ENCODE measurements at places on chromosomes 12 and 14.

DNA sequence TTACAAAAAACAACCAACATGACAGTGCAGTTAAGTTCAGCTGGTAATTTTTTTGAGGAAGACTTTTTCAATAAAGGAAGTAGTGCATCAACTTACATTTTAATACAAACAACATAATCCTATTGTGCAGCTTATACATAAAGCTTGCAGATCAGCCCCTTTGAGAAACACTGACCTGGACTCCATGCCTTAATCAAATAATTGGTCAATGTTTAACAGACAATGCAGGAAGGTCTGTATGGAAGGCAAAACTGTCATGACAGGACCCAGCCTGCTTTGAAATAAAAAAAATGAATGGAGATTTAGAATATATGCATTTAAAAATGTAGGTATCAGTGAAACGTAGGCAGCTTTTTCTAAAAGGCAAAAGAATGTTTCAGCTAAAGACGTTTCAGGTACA is 321.7 kb upstream of the RPL10L start:
- no peak for DNase-seq

DNA sequence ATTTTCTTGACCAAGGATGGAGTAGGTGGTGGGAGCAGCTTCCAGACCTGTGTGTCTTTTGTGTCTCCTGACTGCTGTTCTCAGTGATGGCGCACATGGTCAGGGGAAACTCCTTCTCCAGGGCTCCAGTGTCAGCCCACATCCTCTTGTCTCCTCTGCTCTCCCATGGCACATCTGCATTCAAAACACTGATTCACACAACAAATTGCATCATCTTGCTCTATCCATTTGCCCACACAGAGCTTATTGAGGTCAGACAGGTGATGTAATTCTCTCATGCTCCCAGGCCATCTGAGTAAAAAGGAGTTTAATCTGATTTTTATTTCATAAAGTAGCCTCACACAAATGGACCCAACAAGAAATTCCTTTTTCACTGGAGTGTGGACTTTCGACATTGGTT is 21.8 kb upstream of the TMEM132C start:
- no peak for DNase-seq

DNA sequence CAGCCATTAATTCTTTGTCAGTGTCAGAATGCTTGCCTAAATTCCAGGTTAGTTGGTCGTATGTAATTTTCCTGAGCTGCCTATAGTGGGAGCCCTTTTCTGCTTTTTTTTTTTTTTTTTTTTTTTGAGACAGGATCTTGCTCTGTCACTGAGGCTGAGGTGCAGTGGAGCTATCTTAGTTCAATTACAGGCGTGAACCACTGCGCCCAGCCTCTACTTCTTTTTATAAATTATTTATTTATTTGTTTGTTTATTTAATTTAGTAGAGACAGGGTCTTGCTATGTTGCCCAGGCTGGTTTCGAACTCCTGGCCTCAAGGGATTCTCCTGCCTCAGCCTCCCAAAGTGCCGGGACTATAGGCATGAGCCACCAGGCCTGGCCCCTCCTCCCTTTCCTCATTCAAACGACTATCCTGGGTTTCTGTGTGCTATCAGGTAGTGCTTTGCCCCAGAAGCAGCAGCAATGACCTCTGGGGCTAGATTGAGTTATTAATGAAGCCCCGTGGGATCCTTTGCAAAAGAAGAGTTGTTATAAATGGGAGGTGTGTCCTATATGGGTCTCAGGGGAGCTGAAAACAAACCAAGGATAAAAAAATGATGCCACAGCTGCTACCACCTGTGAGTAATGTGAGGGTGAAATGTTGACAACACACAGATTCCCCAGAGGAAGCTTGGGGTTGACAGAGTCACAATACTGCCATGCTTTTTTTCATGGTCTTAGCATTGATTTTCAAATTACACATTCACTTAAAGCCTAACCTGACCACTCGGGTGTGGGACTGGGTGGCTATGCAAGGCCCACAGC is 34.6 kb upstream of the NFKBIA start:
- DNase-seq = no peak

- DNase-seq = no peak
Measured at GRCh38 chr14:98633380-98633779, 638.6 kb downstream of the BCL11B start.

DNA sequence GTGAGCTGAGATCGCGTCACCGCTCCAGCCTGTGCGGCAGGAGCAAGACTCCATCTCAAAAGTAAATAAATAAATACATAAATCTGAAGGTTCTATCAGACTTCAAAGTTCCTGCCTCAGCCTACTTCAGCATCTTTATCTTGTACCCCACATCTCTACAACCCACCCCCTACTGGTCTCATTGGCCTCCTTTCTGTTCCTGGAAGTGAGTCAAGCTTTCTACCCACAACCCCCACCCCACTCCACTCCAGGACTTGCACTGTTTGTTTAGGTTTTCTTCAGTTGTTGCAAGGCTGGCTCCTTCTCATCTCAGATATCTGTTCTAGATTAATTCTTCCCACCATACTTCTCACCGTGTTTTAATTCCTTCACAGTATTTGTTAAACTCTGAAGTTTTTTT is 714 bp upstream of the PSMC6 start:
- DNase-seq = no peak

- no peak for DNase-seq
Measured at GRCh38 chr12:92876496-92876895, 52.6 kb downstream of the EEA1 start.

DNA sequence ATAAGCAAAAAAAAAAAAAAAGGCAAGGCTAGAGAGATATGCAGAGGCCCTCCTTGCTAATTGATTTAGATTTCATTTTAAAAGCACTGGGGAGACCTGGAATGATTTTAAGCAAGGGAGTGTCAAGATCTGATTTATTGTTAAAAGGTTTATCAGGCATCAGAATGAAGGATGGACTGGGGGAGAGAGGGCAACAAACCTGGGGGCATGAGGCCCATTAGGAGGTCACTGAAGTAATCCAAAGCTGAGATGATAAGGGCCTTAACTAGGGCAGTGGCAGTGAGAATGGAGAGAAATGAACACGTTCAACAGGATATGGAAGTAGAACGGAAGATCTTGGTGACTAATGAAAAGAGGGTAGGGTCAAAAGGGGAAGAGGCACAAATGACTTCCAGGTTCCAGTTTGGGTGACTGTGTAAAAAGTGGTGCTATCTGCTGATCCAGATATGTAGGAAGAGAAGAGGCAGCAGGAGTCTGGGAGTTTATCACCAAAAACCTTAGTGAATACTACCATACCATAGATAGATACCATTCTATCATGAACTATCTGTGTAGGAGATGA is 24.0 kb downstream of the KITLG start:
- DNase-seq = no peak

- no peak for DNase-seq
Measured at GRCh38 chr12:132427999-132428935, 61.7 kb upstream of the FBRSL1 start.

DNA sequence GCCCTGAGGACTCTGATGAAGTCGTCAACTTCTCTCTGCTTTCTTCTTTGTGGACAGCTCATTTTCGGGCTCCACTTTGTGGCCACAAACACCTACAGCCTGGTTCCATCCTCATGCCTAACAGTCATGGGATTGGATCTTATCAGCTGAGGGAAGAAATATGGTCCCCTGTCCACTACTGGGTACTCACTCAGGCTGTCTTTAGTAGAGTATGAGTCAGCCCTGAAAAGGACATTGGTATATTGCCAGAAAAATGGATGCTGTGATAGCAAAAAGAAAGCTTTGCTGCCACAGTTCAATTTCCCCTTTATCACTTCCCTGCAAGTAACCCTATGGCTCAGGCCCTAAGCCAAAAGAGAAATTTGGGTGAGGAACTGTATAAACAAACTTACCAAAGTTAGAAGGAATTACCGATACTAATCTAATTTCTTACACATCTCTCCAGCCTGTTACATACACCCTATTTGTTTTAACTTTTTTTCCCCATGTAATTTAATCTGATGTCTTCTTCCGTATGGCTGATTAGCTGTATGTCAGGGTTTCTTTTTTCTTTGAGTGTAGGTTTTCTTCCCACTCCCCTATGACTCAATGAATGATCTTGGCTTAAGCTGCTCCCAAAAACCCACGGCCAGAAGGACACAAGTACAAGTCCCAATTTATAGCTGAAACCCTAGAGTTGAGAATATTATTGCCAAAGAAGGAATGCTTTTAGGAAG is 29.1 kb downstream of the MTHFD1 start:
- DNase-seq = no peak

- DNase-seq = no peak
Measured at GRCh38 chr12:133130808-133131128, 341 bp downstream of the ZNF10 start.

GRCh38 chr12:84791444-84791843 is 121.2 kb downstream of the SLC6A15 start:
- no peak for DNase-seq

GRCh38 chr14:105913221-105913620 is 386.8 kb downstream of the TMEM121 start:
- no peak for DNase-seq

DNA sequence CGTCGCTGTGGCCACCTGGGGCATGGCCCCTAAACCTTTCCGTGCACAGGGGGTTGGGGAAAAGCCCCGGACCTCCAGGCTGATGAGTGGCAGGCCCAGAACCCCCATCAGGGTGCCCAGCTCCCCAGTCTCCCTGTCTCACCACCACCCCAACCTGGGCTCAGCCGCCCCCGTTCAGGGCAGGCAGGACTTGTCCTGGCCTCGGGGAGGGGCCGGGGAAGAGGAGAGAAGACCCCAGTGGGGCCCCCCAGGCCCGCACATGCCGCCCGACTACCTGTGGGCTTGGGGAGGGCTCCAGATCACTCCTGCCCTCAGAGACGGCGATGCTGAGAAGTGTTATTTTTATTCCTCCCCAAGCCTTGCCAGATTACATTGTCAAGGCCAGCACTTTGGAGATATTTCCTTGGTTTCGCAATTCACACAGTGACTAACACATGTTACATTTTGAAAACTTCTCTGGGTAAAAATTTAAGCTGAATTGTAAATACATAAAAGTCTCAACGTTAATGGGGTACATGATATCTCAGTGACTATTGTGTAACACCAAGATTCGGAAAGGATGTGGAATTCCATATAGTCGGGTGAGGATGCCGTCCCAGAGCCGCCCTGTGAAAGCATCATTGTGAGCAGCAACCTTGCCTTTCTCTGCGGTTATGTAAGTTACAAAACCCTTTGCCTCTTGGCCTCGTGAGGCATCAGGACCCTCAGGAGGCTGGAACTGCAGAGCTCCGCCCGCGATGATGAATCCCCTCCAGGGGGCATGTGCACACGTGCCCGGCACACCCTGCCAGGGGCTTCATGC is 85.6 kb upstream of the DIO3 start:
- DNase-seq = no peak

DNA sequence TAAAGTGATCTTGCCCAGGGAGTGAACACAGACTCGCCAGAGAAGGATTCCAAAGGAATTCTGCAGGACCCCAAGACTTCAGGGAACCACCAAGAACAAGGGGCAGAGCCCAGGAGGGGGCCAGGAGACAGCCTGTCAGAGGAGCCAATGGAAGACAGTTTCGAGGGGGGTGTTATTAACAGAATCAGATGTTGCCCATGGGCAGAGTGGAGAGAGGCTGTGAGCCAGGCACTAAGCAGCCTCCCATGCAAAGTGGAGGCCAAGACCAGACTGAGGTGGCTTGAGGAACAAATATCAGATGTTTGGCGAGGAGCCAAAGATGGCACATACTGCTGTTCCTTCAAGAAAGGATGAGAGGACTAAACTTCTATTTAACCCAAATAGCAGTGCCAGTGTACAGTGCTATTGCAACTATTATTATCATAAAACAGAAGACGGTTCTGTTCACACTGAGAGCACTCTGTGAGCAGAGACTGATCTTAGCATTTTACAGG is 12.6 kb downstream of the APPL2 start:
- no peak for DNase-seq

DNA sequence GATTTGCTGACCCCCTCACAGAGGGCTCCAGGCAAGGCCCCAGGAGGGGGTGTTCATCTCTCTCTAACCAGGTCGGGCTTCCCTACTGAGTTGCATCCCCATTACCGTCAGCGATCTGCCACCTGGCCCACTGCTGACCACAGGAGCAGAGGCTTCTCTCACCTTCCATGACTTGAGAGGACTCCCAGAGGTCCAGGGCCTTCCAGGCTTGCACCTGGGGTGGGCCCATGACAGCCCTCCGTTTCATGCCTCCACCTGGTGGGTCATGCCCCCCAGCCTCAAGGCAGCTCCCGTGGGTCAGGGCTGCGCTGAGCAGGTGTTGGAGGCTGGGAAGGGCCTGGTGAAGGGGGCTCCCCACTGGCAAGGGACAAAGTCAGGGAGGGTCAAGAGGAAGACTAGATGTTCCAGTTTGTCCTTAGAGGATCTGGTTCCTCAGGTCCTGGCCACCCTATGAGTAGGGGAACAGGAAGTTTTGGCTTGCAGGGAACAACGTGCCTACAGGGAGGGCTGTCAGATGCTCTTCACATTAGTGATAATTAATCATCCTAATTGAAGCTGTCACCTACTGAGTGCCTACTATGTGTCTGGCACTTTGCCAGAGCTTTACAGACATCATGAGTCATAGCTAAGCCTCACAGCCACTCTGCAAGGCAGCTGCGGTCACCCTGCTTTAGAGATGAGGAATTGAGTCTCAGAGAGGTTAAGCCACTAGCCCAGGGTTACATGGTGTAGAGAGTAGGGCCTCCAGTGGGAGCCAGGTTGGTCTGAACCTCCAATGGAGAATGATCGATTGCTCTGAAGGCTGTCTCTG is 13.8 kb downstream of the NFKBIA start:
- DNase-seq = no peak

GRCh38 chr12:115683240-115683780 is 594.2 kb downstream of the MED13L start:
- DNase-seq = no peak

All from stimulated activated CD8-positive, alpha-beta memory T cell treated with anti-CD3 and anti-CD28 coated beads, Interleukin-4, amount 100 ng/mL, for 4 hours (primary cell).